ENCODE measurements at places on chromosomes 2 and 18.

GRCh38 chr2:184371641-184372040 is 226.7 kb upstream of the ZNF804A start:
- DNase-seq = no peak

- DNase-seq = no peak
Measured at GRCh38 chr2:219560037-219560892, 11.1 kb downstream of the OBSL1 start.

DNA sequence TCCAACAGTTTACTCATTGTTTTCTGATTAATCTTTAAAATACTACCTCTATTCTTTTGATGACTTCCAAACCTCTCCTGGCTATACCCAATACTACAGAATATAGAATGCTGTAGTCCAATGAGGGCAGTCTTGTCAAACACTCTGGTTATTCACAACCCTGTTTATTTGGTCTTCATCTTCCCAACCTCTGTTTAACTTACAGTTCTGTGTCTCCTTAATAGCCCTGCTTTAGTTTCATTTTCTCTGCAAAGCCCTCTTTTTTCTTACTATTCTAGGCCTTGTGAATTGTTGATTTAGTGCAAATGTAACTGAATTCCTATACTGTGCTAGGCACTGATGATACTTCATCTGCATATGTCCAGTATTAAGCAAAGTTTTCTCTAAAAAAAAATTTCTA is 40.0 kb downstream of the ACVR2A start:
- DNase-seq = no peak

DNA sequence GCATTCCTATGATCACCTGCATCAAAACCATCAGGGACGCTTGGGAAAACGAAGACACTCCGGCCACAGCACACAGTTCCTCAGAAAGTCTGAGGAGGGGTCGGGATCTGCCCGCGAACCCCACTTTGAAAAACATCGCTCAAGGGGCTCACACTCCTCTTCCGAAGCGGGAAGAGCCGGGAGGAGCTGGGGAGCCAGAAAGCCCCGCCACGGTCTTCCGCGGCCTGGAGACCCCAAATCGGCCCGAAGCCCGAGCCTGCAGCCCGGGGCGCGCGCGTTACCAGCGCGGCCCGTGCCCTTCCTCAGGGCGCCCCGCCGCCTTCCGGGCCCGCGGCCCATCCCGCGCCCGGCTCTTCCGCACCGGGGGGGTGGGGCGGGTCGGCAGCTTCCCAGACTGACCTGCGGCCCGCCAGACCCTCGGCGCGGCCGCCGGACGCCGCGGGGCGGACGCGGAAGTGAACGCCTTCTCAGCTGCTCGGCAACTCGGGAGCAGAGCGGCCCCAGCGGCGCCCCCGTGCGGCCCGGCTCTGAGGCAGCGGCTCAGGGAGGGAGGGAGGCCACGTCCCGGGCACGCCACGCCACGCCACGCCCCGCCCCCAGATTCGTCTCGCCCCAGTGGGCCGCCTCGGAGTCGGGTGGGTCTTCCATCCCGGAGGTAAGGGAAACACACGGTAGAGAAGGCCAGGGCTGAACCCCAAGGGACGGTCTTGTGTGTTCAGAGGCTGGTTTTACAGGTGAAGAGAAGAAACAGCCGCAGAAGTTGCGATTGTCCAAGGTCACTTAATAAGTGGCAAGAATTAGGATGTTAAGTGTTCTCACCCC is at the start of gene KCTD18:
TSS of gene KCTD18 (minus strand) at position 457 of the 822 bp plus-strand sequence. CDS start 3,052 bp downstream, outside the sequence.
- peak; percentile 97 for DNase-seq

DNA sequence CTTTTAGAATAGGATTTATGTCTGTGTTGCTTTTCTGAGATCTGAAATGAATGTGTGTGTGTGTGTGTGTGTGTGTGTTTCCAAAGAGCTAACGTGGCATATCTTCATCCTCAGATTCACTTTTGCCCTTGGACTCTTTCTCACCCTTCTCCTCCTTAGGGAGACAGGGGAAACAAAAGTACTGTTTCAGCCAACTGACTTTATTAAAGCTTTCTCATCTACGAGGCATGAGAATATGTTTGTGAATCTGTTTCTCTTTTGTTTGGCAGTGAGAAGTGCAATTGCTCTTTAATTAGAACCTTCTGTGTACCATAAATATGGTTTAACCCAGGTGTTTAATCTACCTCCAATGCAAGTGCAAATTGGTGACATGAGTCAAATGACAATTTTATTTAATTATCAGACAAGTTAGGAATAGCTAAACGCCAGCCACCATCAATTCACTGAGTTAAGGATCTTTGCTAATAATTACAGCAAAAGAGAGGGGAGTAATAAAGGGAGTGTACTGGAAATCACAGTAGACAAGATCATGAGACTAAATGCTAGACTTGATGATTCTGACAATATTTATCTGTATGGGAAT is 186.4 kb upstream of the COL3A1 start:
- no peak for DNase-seq

DNA sequence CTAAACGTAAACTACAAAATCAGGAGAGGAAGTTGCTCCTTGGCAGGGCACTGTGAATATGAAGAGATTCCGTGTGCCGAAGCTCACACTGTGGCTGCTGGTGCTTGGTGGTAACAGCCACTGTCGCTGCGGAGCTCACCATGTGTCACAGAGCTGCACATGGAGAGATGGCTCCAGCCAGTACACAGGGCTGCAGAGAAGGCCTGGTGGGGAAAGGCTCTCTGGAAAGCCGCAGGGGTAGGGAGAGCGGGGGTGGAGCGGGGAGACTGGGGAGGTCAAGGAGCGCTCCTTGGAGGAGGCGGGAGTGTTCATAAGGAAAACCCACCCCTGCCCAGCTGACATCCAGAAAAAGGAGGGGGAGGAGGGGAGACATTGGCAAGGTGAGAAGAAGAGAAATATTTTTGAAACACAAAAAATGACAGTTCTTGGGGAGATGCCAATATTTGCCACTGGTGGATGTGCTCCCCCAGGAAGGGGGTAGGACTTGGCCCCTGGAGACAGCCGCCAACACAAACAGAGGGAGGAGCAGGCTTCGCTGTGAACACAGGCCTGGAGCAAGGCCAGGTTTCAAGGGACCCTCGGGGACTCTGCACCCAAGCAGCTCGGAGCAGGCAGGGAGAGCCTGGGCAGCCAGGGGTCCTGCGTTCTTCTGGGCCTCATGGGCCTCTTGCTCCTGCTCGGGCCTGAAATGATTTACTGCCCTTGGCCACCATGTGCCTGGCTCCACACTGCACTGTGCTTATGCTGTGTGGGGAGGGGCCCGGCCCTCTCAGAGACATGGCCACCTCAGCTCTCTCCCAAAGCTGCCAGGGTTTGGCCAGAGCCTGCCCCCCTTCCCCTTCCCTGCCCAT is 102.6 kb upstream of the GLI2 start:
- no peak for DNase-seq
